ENCODE measurements at places on chromosomes 1 and 21.

GRCh38 chr1:212232090-212232489 is 53.1 kb upstream of the PPP2R5A start:
- no peak for DNase-seq

GRCh38 chr1:47191940-47192457 is 2.2 kb upstream of the PDZK1IP1 start:
- DNase-seq = peak; percentile 32

DNA sequence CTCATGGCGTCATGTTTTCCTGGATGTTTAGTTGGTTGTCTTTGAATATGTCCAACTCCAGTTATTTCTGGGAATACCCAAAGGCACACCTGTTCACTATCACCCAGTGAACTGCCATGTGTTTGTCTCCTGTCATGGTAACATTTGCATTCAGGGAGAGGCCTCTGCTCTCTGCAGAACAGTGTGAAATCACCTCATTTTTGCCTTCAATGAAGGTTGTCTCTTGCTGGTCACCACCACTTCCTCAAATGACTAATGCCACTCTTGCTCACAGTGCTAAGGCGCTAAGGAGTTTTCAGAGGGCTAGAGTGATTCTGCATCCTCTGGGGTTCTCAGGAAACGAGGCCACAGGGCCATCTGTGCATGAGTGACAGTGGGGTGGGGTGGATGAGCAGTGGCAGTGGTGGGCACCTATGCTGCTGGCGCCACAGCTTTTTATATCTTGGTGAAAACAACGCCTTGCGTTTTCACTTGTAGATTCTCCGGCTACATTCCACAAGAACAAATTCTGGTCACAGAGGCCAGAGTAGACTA is 60.0 kb upstream of the ATP5PO start:
- peak; percentile 84 for DNase-seq

- DNase-seq = no peak
Observed at GRCh38 chr1:216332462-216332861, 90.8 kb downstream of the USH2A start.

GRCh38 chr1:119007670-119008482 is 19.7 kb upstream of the TBX15 start:
- no peak for DNase-seq

GRCh38 chr1:214321705-214322453 is 40.9 kb downstream of the SMYD2 start:
- no peak for DNase-seq

GRCh38 chr21:22277341-22277740 is 1279.1 kb downstream of the NCAM2 start:
- DNase-seq = no peak

- DNase-seq = no peak
Observed at GRCh38 chr1:177710696-177711620, 258.9 kb downstream of the SEC16B start.

DNA sequence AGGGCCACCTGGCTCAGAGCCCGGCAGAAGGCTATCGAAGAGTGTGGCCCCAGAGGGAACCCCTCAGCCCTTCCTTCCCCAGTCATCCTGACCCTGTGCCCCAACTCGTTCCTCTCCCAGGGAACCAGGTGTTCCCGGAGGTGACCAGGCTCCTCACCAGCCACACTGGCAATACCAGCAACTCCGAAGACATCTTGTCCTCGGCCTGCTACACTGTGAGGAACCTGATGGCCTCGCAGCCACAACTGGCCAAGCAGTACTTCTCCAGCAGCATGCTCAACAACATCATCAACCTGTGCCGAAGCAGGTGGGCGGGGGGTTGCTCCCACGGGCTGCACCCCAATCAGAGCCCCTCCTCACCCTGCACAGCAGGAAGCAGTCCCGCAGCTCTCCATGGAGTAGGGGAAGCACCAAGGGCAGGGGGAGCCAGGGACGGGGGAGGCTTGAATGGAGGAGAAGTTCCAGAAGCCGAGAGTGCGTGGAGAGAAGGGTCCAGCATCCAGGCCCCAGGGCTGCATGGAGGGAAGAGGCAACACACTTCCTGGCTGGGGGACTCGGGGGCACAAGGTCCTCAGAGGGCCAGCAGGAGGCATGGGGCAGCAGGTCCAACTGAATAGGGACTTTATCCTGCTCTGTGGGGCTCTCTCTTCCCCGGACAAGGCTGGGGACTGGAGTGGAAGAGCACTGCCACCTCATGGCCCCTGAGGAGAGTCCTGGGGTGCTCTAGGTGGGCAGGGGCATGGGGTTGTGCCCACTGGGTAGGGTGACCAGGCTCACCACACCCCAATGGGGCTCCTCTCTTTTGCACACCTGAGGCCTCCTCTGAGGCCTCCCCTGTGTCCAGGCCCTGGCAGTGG is 41.7 kb downstream of the PKP1 start:
- DNase-seq = no peak

DNA sequence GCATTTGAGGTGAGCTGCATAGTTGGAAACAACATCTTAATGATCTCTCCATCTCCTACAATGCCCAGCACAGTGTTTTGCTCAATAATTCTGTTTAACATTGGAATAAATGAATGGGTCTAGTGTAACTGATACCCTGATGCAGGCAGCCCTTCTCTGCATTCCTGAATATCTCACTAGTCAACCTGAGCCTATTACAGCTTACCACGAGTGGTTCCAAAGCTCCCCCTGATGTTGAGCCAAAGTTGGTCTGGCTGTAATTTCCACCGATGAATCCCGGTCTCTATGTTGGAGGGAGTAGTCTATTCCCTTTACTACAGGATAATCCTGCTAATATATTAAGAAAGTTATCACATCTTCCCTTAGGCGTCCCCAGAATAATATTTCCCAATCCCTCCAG is 63.8 kb downstream of the ZBTB18 start:
- no peak for DNase-seq

Data from activated CD8-positive, alpha-beta memory T cell treated with anti-CD3 and anti-CD28 coated beads, Interleukin-2, amount 50 U/mL, for 48 hours (primary cell).